Aortic smooth muscle cell (primary cell): ENCODE measurements at places on chromosomes 6 and 20. TPM values are rescaled to one million over a fixed set of nuclear protein-coding genes. Genes with fewer than 3 reads are reported as not detected.

The SCRT2 gene
- total RNA-seq: not detected in 2 replicates

The MUC22 gene
- not detected in 2 replicates for total RNA-seq

The MPIG6B gene
- not detected in 2 replicates for total RNA-seq

The COL10A1 gene
- under 0.01 TPM in 1 of 2 replicates, not detected in the other for total RNA-seq

The SAMD10 gene
- total RNA-seq: 1.2 and 1.4 TPM in 2 replicates

The SLC26A8 gene
- total RNA-seq: 0.26 and 0.31 TPM in 2 replicates

The HLA-DPB1 gene
- 14.3 and 20.3 TPM in 2 replicates for total RNA-seq

The MCHR2 gene
- not detected in 2 replicates for total RNA-seq

The FNDC11 gene
- total RNA-seq: 0.12 and 0.13 TPM in 2 replicates

The TUBE1 gene
- 17.7 and 20.3 TPM in 2 replicates for total RNA-seq

The TSHZ2 gene
- total RNA-seq: 2.2 and 4.0 TPM in 2 replicates

The TRIM15 gene
- total RNA-seq: not detected in 2 replicates

The PRSS16 gene
- not detected in 2 replicates for total RNA-seq

The TP53INP2 gene
- 4.0 and 8.5 TPM in 2 replicates for total RNA-seq

The PNLDC1 gene
- total RNA-seq: not detected in 2 replicates

The MYH7B gene
- total RNA-seq: 0.12 and 0.13 TPM in 2 replicates

The CLPSL1 gene
- not detected in 2 replicates for total RNA-seq

The C6orf118 gene
- total RNA-seq: not detected in 2 replicates

The VSX1 gene
- total RNA-seq: not detected in 2 replicates

The LPIN3 gene
- 3.4 TPM in 2 replicates for total RNA-seq

The VNN1 gene
- 0.19 and 0.26 TPM in 2 replicates for total RNA-seq

The SMLR1 gene
- total RNA-seq: not detected in 2 replicates

The NOX3 gene
- not detected in 2 replicates for total RNA-seq

The HELZ2 gene
- 27.6 and 32.0 TPM in 2 replicates for total RNA-seq

The GNAS gene
- 400 and 636 TPM in 2 replicates for total RNA-seq

The NTSR1 gene
- total RNA-seq: 0.87 and 1.3 TPM in 2 replicates

The SPTLC3 gene
- total RNA-seq: 14.7 and 15.1 TPM in 2 replicates

The MTFR2 gene
- total RNA-seq: 1.3 and 3.2 TPM in 2 replicates

The SLA2 gene
- not detected in 2 replicates for total RNA-seq

The GMDS gene
- 20.2 TPM in 2 replicates for total RNA-seq

The KIF25 gene
- not detected in 2 replicates for total RNA-seq

The BPIFB1 gene
- not detected in 2 replicates for total RNA-seq

The TBX18 gene
- 31.6 and 34.4 TPM in 2 replicates for total RNA-seq

The PET117 gene
- total RNA-seq: 8.3 and 8.5 TPM in 2 replicates

The NRN1 gene
- 0.12 and 0.13 TPM in 2 replicates for total RNA-seq

The KHDRBS2 gene
- total RNA-seq: not detected in 2 replicates

The BNIP5 gene
- total RNA-seq: not detected in 2 replicates

The ZSCAN23 gene
- total RNA-seq: 3.2 and 3.4 TPM in 2 replicates

The BACH2 gene
- under 0.01 and 0.19 TPM in 2 replicates for total RNA-seq

The MICA gene
- 18.3 and 28.3 TPM in 2 replicates for total RNA-seq

The CTSZ gene
- total RNA-seq: 297 and 334 TPM in 2 replicates

The PHACTR1 gene
- total RNA-seq: 0.92 and 1.2 TPM in 2 replicates

The CEP57L1 gene
- 25.3 and 27.1 TPM in 2 replicates for total RNA-seq

The TREML1 gene
- not detected in 2 replicates for total RNA-seq

The DDX27 gene
- total RNA-seq: 26.1 and 36.3 TPM in 2 replicates

The MEI4 gene
- total RNA-seq: not detected in 2 replicates

The TSPYL4 gene
- total RNA-seq: 12.8 and 17.8 TPM in 2 replicates

The BANF2 gene
- total RNA-seq: not detected in 2 replicates

The TMEM242 gene
- 6.3 and 7.9 TPM in 2 replicates for total RNA-seq

The RAB44 gene
- under 0.01 TPM in 1 of 2 replicates, not detected in the other for total RNA-seq

The HSPA12B gene
- total RNA-seq: 0.31 and 0.53 TPM in 2 replicates

The TRIM10 gene
- under 0.01 and 0.13 TPM in 2 replicates for total RNA-seq

The KCNG1 gene
- 0.13 TPM in 1 of 2 replicates, not detected in the other for total RNA-seq

The ZNF334 gene
- total RNA-seq: 0.25 and 1.8 TPM in 2 replicates

The IYD gene
- under 0.01 TPM in 1 of 2 replicates, not detected in the other for total RNA-seq

The NFATC2 gene
- 0.26 and 0.37 TPM in 2 replicates for total RNA-seq

The SIGLEC1 gene
- not detected in 2 replicates for total RNA-seq
